ENCODE measurements at places on chromosomes 3 and 15. TPM values are rescaled to one million over a fixed set of nuclear protein-coding genes. Genes with fewer than 3 reads are reported as not detected.

DNA sequence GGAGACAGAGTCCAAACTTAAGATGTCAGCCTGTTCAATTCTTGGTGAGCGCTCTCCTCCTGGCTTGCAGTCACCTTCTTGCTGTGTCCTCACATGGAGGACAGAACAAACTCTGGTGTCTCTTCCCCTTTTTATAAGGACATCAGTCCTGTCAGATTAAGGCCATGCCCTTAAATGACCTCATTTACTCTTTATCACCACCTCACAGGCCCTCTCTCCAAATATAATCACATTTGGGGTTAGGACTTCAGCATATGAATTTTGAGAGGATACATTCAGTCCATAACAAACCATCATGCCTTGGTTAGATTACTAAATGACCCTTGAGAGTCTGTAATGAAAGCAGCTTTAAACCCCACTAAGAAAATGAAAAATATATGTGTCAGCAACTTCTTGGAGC lies 175.2 kb downstream of the TAFA4 start:
- no peak for DNase-seq

DNA sequence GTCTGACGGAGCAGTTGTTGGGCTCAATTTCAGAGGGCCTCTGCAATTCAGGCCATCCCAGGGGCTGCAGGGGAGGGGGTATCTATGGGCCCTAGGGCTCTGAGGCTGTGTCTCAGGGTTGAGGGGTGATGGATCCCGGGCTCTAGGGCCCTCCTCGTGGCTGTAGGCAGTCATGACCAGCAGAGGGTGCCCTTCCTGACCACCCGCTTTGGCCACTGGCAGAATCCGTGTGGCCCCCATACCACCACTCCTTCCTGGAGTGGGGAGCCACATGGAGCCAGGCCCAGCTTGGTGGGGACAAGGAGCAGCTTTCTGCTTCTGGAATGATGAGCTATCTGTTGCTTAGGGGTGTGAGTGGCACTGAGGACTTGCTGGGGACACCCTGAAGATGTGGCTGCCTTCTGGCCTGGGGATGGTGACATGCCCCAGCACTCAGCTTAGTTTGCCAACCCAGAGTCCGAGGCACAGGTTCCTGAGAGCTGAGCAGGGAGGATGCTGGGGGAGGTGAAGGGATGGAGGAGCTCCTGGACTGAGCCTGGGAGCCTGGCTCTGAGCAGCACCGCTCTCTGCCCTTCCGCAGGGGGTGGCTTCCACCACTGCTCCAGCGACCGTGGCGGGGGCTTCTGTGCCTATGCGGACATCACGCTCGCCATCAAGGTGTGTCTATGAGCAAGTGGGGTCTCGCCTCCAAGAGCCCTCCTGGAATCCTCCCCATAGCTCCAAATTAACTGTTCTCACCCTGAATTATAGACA lies 20.2 kb downstream of the HDAC11 start:
- DNase-seq: no peak

DNA sequence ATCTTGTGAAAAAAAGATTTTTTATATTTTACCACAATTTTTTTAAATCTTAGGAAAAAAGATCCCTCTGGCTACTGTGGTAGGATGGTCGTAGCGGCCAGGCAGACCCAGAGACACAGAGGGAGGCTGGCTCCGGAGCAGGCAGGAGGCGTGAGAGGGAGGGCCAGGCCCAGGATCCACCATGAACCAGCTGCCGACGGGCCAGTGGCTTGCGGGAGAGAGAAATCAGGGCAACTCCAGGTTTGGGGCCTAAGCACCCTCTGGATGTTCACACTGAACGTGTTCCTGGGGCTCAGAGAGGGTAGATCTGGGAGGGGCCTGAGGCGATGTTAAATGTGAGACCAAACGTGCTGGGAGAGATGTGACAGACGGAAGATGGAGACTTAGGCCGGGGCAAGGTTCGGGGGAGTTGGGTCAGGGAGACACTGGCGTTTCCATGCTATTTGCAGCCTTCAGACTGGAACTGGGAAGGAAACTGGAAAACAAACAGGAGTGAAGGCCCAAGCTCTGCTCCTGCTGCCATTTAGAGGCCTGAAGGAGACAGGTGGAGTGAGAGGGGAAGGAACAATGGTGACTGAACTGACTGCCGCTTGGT lies 1.6 kb upstream of the VILL start:
- no peak for DNase-seq

GRCh38 chr3:81789691-81790090 lies 28.2 kb upstream of the GBE1 start:
- no peak for DNase-seq

Gene C3orf49
- not detected for total RNA-seq
